ENCODE measurements at places on chromosomes 11 and 22.

DNA sequence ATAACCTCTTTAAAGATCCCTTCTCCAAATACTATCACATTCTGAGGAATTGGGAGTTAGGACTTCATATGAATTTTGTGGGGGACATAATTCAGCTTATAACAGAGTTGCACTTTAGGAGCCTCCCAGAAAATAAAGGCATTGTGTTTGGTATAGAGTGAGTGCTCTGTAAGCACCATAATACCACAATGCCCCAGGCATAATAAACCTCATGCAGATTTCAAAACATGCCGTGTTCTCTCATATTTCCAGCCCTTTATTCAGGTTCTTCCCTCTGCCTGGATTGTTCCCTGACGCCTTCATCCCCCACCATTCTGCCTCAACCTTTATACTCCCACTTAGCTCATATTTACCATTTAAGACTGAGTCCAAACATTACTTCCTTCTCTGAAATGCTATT is 398.8 kb upstream of the FAT3 start:
- DNase-seq = no peak

DNA sequence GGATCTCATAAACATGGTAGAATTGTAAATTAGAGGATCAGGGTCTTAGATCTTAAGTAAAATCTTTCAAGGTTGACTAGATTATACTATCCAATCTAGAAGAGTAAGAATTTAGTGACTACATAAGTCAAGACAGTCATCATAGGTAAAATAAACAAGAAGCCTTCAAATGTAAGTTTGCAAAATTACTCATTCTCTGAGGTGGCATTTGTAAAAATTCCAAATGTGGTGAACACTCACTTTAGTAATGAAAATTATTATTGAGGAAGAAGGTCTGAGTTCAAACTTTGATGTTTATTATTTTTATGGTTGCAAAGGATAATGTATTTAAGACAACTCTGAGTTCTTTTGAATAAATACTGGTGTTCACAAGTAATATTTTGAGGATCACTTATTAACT is 4.6 kb downstream of the HYLS1 start:
- DNase-seq = no peak

GRCh38 chr11:87423161-87423560 is 385.4 kb downstream of the TMEM135 start:
- DNase-seq = no peak

DNA sequence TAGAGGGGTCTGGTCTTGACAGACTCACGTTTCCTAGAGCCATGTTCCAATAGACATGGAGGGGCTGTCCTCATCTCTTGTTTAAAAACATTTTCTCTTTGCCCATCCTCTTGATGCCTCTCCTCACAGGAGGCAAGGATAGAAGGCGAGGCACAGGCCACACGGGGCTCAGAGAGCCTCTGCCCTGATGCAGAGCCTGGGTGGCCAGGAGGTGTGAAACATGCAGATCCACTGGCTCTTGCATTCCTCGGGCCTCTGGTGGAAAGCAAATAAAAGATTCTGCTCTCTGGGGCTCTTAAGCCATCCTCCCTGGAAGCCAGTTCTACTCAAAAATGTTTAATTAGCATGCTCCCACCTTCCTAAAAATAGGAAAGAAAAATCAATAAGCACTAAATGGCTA is 43.6 kb upstream of the NTM start:
- no peak for DNase-seq

- no peak for DNase-seq
These were observed 65.7 kb upstream of the APOA1 start for GRCh38 chr11:116903090-116903489.

GRCh38 chr11:3046190-3046589 is 11.0 kb downstream of the CARS1 start:
- no peak for DNase-seq

DNA sequence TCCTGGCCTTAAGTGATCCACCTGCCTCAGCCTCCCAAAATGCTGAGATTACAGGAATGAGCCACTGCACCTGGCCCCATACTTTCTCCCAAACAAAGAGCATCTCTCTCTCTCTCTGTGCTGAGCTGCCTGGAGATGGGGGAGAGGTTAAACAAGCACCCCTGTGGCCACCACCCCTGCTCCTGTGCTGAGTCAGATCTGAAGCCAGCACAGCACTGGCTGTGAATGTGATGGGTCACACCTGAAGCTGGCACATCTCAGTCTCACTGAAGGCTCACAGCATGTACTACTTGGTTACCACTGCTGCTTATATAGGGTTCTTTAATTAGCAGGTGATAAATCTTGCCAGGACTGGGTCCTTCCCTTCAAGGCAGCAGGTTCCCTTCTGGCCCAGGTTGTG is 10.8 kb upstream of the WEE1 start:
- DNase-seq = no peak
